Cardiac muscle cell (in vitro differentiated cells and primary cell): ENCODE measurements at places on chromosomes 2 and 18.

- no peak for DNase-seq
These were observed 91.0 kb downstream of the EPB41L5 start for GRCh38 chr2:120103723-120104467.

- DNase-seq: peak; percentile 55
These were observed 26.2 kb downstream of the MMADHC start for GRCh38 chr2:149561309-149561926.

GRCh38 chr18:26867471-26867870, 2.0 kb upstream of the AQP4 start:
- DNase-seq: no peak

- no peak for DNase-seq
These were observed 239.5 kb downstream of the L3MBTL4 start for GRCh38 chr18:6174983-6175745.
